ENCODE measurements at places on chromosomes 2 and 18.

DNA sequence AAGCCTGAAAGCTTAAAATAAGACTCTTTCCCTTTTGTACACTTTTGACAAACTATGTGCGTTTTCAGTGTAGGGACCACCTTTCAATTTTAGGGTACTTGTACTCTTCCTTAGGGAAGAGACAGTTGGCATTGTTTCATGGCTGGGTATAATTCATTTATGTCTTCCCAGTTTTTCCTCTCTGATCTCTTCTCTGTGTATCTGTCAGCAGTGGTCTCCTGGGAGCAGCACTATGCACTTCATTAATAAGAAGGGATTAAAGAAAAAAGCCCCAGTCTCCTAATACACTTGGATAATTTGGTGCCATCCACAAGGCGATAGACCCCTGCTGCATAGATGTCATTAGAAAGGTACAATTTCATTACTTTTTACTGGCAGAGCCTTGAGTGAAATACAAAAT lies 12.1 kb downstream of the AQP4 start:
- DNase-seq: no peak

DNA sequence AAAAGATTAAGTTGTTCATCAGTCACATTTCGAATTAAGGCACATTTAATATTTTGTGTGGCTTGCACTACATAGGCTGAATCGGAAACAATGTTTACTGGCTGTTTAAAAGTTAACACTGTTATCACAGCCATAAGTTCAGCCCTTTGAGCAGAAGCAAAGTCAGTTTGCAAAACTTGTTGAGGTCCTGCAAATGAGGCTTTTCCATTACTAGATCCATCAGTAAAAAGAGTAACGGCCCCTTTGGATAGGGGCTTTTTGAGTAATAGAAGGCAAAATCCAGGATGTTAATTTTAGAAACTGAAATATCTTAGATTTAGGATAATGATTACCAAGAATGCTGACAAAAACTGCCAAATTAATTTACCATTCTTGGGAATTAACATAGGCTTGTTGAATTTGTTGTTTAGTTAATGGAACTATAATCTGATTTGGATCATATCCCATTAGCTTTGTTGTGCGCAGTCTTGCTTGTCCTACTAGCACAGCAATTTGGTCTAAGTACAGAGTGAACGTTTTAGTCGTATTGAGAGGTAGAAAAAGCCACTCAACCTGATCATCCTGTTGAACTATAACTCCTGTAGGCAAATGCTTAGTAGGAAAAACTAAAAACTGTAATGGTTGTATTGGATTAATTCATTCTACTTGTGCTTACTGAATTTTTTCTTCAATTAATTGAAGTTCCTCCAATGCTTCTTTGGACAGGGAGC lies 13.9 kb upstream of the SUCLG1 start:
- no peak for DNase-seq

DNA sequence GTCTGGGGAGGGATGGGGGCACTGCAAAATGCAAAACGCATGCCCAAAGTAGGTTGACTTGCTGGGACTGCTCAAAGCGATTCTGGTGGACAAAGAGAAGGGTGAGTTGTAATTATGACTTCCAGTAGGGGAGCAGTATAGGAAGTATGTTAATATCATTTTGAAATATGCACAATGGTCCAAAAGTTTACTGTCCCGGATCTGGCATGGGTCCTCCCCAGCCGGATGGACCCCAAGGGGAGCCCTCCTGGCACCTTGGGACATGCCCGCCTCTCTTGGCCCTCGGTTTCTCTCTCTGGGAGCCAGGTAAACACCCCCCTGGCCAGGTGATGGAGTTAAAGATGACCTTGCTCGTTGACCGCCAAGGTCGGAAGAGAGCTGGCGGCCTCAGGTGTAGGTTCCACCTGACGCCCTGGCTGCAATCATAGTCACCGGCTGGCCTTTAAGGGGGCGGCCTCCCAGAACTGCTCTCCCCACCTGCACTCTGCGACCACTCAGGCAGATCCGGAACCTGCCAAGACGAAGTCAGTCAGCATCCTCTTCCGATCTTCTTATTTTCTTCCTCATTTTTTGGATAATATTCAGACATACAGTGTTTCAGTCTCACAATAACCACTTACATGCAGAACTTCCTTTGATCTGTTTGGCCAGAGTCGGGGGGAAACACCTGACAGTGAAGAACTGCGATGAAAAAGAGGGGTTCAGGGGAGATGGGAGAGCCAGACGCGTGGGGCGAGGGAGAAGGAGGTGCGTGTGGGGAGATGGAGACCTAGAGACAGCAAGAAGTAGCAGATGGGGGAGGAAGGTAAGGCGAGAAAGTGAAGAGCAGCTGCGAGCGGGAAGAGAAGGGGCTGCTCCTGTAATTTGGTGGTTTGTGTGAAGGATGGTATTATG lies 148.3 kb downstream of the MEIS1 start:
- no peak for DNase-seq

DNA sequence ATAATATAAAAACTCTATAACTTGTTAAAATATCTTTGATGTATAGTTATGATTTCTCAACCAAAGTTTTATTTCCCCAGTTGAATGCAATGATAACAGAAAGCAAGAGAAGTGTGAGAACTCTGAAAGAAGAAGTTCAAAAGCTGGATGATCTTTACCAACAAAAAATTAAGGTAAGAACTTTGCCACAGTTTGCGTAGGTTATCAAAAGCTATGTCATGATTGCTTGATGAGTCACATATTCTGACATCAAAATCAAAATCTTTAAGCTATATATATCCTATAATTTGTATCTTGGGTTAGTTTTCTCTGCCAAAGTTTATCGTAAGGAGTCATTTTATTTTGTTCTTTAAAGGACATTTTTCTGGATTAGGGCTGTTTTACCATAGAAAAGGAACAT lies 35.0 kb downstream of the NDC80 start:
- no peak for DNase-seq

- no peak for DNase-seq
Observed at GRCh38 chr2:104860451-104860790, 6.5 kb downstream of the POU3F3 start.

GRCh38 chr2:160994141-160995002 lies 165.9 kb upstream of the TANK start:
- no peak for DNase-seq

GRCh38 chr2:151056870-151057269 lies 204.8 kb downstream of the RBM43 start:
- DNase-seq: no peak

DNA sequence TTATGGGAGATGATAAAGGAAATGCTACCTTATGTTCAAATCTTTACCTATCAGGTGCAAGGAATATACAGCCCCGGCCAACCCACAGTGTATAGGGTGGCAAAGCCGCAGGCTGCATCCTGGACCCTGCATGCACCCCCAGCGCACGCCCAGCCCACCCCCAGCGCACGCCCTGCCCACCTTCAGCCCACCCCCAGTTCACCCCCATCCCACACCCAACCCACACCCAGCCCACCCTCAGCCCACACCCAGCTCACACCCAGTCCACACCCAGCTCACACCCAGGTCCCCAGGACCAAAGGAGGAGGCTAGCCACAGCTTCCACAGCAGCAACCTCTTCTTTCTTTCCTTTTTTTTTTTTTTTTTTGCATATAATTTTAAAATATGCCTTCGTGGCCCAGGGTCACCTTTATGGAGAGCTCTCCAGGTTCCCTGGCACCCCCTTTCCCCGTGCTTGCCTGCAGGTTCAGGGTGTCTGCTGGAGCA lies 120.9 kb downstream of the PTGR3 start:
- no peak for DNase-seq

DNA sequence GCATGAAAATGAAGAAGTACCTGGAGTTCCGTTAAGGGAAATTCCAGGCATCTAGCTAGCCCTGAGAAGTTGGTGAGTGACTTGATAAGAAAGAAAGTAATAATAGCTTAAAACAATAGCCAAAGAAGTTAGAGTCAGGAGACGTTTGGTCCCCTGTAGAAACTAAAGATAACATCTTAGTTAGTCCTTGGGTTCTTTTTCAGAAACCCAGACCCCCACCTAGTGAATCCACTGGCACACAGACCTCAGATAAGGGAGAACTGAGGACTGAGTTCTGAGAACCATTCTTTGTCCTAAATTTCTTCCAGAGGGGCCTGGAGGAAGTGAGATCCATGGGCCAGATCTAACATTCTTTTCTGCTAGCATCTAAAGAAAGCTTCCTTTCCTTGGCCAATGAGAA lies 335.4 kb downstream of the SLC4A3 start:
- no peak for DNase-seq

GRCh38 chr18:59861963-59862819 lies 37.6 kb upstream of the PMAIP1 start:
- DNase-seq: no peak

- no peak for DNase-seq
Observed at GRCh38 chr2:17520761-17521160, 2.5 kb upstream of the RAD51AP2 start.

DNA sequence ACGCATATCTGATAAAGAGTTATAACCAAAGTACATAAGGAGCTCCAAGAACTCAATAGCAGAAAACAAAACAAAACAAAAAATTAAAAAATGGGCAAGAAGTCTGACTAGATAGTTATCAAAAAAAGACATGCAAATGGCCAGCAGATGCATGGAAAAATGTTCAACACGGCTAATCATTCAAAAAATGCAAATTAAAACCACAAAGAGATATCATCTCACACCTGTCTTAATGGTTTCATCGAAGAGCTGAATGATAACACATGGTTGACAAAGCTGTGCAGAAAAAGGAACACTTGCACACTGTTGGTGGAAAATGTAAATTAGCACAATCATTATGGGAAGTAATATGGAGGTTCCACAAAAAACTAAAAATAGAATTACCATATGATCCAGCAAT lies 751.3 kb upstream of the POU3F3 start:
- no peak for DNase-seq

DNA sequence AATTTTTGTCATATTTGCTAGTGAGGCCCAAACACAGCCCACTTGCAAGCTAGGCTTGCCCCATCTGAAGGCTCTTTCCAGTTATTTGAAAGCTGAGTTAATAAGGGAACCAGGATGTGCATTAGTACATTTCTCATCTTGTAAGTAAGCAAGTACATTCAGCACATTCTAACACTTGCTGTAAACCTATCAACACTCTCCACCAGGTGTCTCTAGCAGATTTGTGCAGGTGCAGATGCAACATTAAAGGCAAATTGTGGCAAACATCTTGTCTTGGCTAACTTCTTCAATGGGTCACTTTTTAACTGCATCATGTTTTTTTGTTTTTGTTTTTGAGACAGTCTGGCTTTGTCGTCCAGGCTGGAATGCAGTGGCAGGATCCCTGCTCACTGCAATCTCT lies 25.3 kb upstream of the MFSD6 start:
- DNase-seq: no peak

GRCh38 chr18:53755914-53756609 lies 468.4 kb downstream of the MBD2 start:
- no peak for DNase-seq

- DNase-seq: no peak
Observed at GRCh38 chr2:24565537-24565936, 74.5 kb downstream of the NCOA1 start.

- no peak for DNase-seq
Observed at GRCh38 chr18:50906843-50907242, 27.9 kb downstream of the ME2 start.

- DNase-seq: no peak
Observed at GRCh38 chr18:76348267-76349066, 146.6 kb downstream of the ZNF516 start.

DNA sequence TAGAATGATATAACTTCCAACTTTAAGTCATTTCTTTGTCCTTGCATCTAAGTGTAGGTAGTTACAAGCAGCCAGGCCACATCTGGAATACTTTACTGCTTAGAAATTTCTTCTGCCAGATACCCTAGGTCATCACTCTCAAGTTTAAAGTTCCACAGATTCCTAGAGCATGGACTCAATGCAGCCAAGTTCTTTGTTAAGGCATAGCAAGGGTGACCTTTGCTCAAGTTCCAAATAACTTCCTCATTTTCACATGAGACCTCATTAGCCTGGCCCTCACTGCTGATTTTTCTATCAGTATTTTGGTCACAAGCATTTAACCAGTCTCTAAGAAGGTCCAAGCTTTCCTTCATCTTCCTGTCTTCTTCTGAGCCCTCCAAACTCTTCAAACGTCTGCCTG lies 7.8 kb upstream of the UGT1A9 start:
- DNase-seq: no peak

- no peak for DNase-seq
Observed at GRCh38 chr2:69087912-69088240, 74.9 kb downstream of the ANTXR1 start.

GRCh38 chr18:29185801-29186200 lies 1008.9 kb upstream of the CDH2 start:
- no peak for DNase-seq

GRCh38 chr2:66555091-66555490 lies 120.2 kb downstream of the MEIS1 start:
- no peak for DNase-seq

- no peak for DNase-seq
Observed at GRCh38 chr2:191611614-191612013, 66.3 kb upstream of the NABP1 start.

DNA sequence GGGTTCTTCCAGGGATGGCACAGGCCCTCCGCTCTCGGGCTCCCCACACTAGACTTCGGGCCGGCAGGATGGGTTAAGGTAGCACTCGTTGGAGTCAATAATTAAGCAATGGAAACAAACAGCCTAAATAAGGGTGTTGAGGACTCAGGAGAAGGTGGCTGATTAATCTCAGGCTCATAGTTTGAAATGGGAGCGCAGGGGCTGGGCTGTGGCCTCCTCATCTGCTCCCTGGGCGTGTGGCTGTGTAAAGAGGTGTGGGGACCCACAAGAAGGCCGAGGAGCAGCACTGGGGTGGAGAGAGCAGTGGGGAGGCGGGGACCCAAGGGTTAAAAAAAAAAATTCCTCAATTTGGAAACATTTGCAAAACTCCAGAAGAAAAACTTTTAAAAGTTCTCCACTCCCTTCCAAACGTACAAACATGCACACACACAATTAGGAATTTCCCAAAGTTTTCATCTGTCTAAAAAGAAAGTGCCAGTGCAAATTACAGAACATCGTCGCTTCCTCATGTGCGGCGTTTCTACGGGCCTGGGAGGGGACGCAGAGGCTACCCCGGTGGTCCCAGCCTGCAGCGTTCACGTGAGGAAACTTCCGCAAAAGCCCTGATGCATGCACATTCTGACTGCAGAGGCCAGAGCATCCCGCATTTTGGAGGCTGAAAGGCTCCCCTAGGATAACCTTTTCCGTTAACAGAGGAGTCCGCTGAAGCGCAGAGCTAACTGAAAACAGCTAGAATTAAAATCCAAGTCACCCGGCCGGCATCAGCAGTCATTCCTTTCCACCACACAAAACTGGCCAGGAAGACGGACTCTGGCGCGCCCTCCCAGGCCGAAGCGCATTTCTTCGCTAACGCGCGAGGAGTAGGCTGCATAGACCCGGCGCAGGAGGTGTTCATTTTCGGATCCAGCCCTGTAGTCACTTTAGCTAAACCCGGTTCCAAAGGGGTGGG lies 1.0 kb upstream of the TUBB6 start:
- DNase-seq: no peak

DNA sequence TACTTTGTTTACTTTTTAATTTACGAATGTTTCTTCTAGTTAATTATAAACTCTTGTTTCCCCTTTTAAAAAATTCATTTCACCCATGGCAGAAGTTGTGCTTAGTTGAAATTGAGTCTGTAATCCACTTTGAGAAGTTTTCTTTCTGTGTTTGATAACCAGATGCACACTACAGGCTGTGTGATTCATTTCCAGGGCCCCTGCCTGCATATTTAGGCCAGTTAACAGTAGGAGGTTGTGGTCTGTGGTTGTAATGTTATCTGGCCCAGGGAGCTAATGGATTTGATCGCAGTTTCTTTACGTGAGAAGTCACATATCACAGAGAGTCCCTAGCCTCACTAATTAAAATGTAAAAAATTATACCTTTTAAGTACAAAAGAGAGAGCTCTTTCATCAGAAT lies 3.3 kb downstream of the CDH7 start:
- no peak for DNase-seq

- DNase-seq: no peak
Observed at GRCh38 chr2:68471385-68471784, 4.0 kb downstream of the APLF start.
